ENCODE measurements at places on chromosomes 11 and 22. TPM values are rescaled to one million over a fixed set of nuclear protein-coding genes. Genes with fewer than 3 reads are reported as not detected.

Gene C11orf97
- total RNA-seq, result not detected

Gene SPDYC
- not detected for total RNA-seq

Gene C11orf98
- total RNA-seq, result 65.0 TPM

Gene TBX1
- total RNA-seq, result 11.8 TPM

Gene OR8D4
- total RNA-seq, result not detected

Gene SEC14L6
- not detected for total RNA-seq

Gene IRAG1
- not detected for total RNA-seq

Gene C22orf42
- not detected for total RNA-seq

Gene ROBO3
- 7.0 TPM for total RNA-seq

Gene ART1
- total RNA-seq, result not detected

Gene INSC
- not detected for total RNA-seq

Gene SERPING1
- 12.3 TPM for total RNA-seq

Gene PRG3
- total RNA-seq, result not detected

Gene TCN1
- total RNA-seq, result not detected

Gene OR52H1
- not detected for total RNA-seq

Gene APLNR
- total RNA-seq, result 0.08 TPM

Gene HBB
- not detected for total RNA-seq

Measured in SJCRH30 (cell line).